ENCODE measurements at places on chromosomes 4 and X. TPM values are rescaled to one million over a fixed set of nuclear protein-coding genes. Genes with fewer than 3 reads are reported as not detected.

FMR1 gene
- 35.8 TPM for total RNA-seq

FOXR2 gene
- total RNA-seq: not detected

SPANXA2 gene
- 0.29 TPM for total RNA-seq

UGT2B15 gene
- not detected for total RNA-seq

CSAG2 gene
- total RNA-seq: not detected

DMRTC1 gene
- total RNA-seq: not detected

HSFX3 gene
- total RNA-seq: not detected

FAM9B gene
- not detected for total RNA-seq

INTS6L gene
- total RNA-seq: 4.4 TPM

RS1 gene
- not detected for total RNA-seq

PRPS2 gene
- 24.2 TPM for total RNA-seq

PAGE1 gene
- not detected for total RNA-seq

CT45A3 gene
- total RNA-seq: not detected

HGFAC gene
- total RNA-seq: not detected

TCEAL2 gene
- not detected for total RNA-seq
